Stimulated activated CD8-positive, alpha-beta memory T cell treated with anti-CD3 and anti-CD28 coated beads, Interleukin-15, amount 100 ng/mL, for 4 hours (primary cell): ENCODE measurements at places on chromosomes 6 and 20.

DNA sequence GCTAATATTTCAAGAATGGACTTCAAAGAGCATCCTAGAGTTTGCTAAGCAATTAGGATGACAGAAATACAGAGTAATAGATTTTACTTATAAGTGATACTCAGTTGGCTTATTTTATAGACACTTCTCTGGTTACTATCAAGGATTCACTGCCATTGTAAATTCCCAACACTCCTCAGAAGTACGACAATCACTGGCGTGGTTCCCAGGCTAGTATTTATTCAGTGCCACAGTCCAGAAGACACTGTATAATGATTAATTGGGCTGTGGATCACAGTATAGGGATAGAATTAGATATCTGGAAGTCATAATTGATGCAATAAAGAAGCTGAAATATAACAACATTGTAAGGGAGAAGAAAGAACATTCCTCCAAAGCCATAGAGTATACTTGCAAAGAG, 15.7 kb downstream of the MANEA start:
- DNase-seq, result no peak

DNA sequence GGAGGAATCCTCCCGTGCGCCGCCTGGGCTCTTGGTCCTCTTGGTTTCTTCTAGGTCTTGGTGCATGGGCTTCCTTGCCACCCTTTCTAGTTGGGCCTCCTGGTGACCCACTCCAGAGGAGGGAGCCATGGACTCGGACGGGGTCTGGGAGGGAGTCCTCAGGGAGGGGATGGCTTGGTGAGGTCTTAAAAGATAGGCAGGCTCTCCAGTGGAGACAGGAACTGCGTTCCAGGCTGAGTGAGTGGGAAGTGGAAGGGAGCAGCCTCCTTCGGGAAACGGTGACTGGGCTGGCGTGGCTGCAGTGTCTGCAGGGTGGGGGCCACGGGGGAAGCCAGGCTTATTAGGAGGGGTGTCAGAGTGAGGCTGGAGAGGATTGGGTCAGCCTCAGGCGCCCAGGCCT, 152.8 kb downstream of the GRM4 start:
- DNase-seq, result no peak

GRCh38 chr6:141464896-141465295, 667.8 kb upstream of the GJE1 start:
- no peak for DNase-seq

DNA sequence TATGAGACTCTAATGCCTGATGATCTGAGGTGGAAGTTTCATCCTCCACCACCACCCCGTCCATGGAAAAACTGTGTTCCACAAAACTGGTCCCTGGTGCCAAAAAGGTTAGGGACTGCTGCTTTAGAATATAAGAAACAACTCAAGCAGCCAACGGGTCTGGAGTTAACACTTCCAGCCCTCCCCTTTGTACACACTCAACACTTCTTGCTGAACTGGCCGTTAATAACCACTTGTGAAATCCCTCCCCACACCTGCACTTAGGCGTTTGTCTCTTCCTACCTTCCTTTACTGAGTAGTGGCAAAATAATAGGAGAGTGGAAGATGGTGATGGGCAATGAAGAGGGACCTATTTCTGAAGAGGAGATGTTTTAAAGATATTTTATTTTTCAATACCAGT, 10.5 kb downstream of the SAYSD1 start:
- DNase-seq, result no peak

GRCh38 chr6:29892696-29893095, 49.6 kb upstream of the HLA-A start:
- no peak for DNase-seq

- no peak for DNase-seq
Observed at GRCh38 chr6:84763003-84763885, 1.2 kb downstream of the TBX18 start.

DNA sequence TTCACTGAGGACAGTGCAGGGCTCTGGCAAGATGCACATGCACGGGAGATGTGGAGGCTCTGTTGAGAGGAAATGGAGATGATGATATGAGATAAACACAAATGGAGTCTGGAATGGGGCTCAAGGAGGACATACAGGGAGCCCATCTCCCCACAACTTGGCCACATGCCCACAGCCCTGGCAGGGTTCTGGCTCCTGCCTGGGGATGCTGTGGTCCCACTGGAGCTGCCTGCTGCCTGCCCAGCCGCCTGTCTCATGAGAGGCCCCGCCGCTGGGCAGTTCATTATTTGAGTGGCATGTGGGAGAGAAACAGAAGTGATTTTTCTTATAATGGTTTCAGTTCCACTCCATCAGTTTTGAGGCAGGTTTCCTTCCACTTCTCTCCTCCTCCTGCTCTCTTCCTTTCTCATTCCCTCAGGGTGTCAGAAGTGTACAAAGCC, 133.6 kb upstream of the TRAF3IP2 start:
- DNase-seq, result no peak

- DNase-seq, result no peak
Observed at GRCh38 chr6:121321282-121321681, 13.0 kb downstream of the TBC1D32 start.

DNA sequence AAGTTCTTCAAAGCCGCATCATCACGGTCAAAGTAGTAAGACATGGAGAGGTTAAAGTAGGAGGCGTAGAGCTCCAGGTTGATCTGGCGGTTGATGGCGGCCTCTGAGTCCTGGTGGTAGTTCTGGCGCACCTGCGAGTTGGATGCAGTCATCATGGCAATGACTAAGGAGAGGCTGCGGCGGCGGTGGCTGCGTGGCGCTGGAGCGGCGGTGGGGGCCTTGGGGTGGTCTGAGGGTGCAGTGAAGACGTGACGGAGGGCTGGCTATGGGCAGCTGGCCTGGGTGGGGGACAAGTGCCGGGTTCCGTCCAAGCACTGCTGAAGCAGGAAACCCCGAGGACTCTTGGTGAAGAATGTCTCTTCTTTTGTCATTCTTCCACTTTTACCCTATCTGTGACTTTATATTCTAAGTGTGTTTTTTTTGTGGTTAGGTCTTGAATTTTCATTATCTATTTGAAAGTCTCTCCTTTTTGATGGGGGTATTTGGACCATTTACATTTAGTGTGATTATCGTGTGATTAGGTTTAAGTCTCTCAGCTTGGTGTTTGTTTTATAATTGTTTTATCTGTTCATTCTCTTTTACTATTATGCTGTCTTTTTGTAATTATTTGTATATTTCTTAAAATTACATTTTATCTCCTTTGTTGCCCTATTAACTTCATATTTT, 94.6 kb downstream of the TFAP2B start:
- no peak for DNase-seq

GRCh38 chr20:17622851-17623508, 53.1 kb downstream of the DSTN start:
- DNase-seq, result no peak

GRCh38 chr6:71533939-71534379, 245.3 kb downstream of the OGFRL1 start:
- no peak for DNase-seq

- no peak for DNase-seq
Observed at GRCh38 chr6:84422380-84422968, 195.0 kb upstream of the CEP162 start.

DNA sequence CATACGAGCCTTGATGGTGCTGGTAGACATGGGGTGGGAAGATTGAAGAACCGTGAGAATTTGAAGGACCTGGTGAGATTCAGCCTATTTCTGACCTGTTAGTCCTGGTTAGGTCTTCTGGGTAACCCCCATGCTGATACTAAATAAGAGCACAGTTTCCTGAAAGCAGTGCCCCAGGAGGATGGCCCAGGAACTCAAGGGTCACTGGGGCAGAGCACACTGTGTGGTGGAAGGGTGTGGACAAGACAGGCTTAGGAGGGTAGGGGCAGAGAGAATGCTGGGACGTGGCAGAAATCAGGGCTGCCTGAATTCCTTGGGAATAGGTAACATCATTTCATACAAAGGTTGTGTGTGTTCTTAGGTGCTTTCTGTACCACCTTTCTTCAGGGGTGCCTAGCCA, 31.9 kb upstream of the ENPP1 start:
- no peak for DNase-seq

GRCh38 chr20:41380551-41381193, 14.1 kb upstream of the EMILIN3 start:
- no peak for DNase-seq

DNA sequence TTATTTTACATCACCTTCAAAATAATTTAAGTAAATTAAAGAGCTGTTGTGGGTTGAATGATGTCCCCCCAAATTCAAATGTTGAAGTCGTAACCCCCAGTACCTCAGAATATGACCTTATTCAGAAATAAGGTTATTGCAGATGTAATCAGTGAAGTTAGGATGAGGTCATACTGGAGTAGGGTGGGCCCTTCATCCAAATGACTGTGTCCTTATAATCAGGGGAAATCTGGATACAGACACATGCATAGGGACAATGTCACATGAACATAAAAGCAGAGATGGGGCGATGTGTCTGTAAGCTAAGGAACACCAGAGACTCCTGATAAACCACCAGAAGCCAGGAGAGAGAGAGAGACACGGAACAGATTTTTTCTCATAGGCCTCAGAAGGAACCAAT, 13.3 kb upstream of the IL20RA start:
- DNase-seq, result no peak

- DNase-seq, result no peak
Observed at GRCh38 chr6:56582236-56582635, 60.5 kb downstream of the DST start.

DNA sequence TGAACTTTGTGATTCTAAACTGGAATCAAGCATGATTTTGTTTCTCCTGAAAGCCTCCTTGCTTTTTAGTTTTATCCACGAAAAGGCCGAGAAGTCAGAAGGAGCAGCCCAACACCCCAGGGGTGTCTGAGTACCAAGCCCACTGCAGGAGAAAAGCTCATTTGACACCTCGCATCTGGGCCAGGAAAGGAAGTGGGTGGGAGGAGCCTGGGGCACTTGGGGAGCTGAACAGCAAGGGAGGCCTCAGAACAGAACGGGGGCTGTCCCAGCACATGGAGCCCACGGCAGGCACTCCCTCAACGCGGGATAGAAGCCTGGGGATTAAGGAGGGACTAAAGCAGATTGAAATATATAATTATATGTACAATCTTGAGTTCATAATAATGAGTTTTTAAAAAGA, 6.6 kb downstream of the KIF25 start:
- DNase-seq, result no peak

DNA sequence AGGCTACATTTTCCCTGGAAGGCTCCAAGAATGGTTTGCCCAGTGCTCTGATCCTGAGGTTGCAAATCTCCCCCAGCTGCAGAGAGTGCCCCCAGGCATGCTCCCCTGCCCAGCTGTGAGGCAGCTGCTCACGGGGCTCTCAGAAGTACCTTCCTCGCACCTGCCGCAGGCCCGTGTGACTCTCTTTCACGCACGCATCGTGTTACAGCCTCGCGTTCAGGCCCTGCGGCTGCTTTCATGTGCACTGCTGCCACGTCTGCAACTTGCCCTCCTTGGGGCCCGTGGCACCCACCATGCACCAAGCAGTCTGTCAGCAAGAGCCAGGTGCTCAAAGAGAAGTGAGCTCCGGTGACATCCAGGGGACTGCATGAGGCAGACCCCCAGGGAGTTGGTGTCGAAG, 28.6 kb upstream of the SPO11 start:
- no peak for DNase-seq

- DNase-seq, result no peak
Observed at GRCh38 chr20:42027746-42028268, 409.6 kb upstream of the CHD6 start.

GRCh38 chr20:24017458-24017755, 28.8 kb upstream of the GGTLC1 start:
- no peak for DNase-seq

- DNase-seq, result no peak
Observed at GRCh38 chr20:8315639-8316573, 183.8 kb downstream of the PLCB1 start.

GRCh38 chr6:54541541-54541940, 233.3 kb downstream of the TINAG start:
- no peak for DNase-seq

DNA sequence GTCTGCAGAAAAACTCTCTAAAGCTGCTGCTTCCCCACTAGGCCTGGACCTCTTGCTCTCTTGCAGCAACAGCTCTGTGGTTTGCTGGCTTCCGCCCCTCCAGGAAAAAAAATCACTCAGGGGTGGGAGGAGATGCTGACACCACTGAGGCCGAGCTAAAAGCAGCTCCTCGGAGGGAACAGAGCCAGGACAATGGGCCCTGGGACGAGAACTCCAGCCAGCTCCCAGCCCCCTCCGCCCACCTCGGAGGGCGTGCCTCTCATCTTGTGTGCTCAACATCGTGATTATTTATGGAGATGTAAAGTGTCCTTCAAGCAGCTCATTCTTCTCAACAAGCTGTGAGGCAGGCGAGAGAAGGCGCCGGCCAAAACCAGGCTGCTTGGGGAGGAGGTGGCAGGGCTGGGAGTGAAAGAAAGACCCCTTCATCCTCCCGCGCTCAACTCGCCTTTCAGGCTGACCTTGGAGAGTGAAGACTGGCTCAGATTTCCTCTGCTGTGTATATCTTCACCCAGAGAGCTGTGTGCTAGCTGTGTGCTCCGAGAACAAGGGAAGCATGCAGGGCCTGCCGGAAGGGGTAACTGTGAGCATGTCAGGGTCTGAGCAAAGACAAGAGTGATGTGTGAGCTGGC, 53.5 kb upstream of the LRFN2 start:
- DNase-seq, result no peak

- no peak for DNase-seq
Observed at GRCh38 chr6:94899191-94899590, 678.1 kb upstream of the MANEA start.

- DNase-seq, result no peak
Observed at GRCh38 chr6:166253281-166253681, 54.9 kb downstream of the PRR18 start.

- DNase-seq, result no peak
Observed at GRCh38 chr6:46407776-46408530, 83.3 kb downstream of the RCAN2 start.

DNA sequence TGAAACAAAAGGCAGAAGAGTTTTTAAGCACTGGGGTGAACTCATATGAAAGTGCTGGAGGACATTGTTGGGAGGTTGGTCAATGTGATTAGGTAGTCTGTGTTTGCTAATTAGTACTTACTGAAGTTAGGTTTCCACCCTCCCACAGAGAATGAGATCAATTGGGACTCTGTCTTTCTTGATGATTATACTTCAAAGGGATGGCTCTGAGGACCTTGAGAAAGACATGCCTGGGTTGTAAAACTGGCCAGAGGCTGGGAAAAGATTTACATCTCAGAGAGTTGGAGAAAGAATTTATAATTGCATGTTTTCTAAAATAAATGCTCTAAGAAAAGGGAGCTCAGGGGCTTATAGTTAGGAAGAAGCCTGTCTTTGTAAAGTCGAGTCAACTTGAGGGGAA, 74.0 kb downstream of the CD109 start:
- DNase-seq, result no peak

DNA sequence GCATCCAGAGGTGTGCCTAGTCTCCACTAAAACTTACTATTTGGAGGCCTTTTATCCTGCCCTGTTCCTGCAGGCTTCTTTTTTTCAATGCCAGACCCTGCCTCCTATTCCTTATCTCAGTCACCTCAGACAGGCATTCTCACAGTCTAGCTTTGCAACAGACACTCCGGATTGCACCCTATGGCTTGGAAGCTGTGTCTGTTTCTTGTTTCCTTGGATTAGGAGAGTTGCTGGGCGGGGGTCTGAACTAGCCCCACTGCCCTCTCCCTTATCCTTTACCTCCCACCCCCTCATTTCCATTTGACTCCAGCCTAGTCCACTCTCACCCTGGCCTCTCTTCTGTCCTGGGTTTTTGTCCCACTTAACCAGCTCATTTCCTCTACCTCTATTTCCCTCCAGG, 228.1 kb upstream of the CITED2 start:
- DNase-seq, result no peak
